ENCODE measurements at places on chromosomes 2 and 18.

DNA sequence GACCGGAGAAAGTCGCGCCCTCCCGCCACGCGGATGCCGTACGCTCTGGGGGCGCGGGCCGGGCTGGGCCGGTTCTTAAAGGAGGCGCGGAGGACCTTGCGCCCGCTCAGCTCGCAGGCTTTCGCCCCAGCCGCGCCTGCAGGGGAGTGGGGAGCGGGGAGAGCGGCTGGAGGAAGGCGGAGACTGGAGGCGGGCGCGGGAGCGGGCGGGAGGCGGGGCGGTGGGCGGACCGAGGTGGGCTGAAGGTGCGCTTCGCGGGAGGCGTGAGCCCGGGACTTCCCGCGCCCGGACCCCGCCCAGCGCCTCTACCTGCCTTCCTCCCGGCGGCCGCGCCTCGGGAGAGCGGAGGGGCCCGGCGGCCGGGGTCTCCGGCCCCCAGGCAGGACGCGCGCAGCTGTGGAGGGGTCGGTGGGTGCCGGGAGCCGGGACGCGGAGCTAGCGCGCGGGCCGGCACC is at the start of gene ADRA2B:
TSS of gene ADRA2B (minus strand) at position 148 of the 455 bp plus-strand sequence. CDS start 422 bp downstream, outside the sequence.
- peak; percentile 47 for DNase-seq

GRCh38 chr2:74532222-74532621 is 2.5 kb downstream of the HTRA2 start:
- DNase-seq: no peak

DNA sequence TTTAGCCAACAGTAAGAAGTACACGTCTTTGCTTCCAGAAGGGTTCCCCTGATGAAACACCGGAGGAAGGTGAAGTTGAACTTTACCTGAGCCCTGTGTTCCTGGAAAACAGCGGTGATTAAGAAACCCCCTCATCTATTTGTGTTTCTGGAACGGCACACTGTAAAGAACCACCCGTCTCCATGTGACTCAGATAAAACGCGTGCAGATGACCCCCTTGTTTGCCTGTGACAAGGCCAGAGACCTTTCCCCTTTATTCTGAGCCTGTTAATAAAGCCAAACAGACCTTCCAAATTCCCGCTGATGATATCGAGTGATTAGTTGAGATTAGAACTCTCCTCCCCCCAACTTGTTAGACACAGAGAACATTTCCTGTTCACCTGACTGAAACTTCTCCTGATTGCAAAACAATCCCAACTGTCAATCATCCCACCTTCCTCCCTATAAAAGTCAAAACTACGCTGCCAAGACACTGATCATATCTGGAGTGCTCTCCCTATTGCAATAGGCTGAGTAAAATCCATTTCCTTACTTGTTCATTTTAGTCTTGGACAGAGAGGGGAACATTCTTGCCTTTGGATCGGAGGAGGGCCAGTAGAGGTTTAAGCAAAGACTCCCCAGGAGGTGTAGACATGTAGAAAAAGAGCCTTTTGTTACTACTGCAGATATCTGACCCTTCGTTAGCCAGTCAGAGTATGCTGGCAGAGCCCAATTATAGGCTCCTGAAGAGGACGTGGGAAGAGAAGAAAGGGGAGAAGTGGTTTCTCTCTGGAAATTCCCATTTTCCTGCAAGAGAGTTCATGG is 914 bp upstream of the IWS1 start:
- DNase-seq: no peak

- no peak for DNase-seq
Measured at GRCh38 chr2:188425266-188425665, 133.6 kb downstream of the GULP1 start.

- no peak for DNase-seq
Measured at GRCh38 chr18:74856434-74856833, 258.8 kb downstream of the ZNF407 start.

GRCh38 chr18:70382017-70382416 is 93.2 kb downstream of the SOCS6 start:
- DNase-seq: no peak

DNA sequence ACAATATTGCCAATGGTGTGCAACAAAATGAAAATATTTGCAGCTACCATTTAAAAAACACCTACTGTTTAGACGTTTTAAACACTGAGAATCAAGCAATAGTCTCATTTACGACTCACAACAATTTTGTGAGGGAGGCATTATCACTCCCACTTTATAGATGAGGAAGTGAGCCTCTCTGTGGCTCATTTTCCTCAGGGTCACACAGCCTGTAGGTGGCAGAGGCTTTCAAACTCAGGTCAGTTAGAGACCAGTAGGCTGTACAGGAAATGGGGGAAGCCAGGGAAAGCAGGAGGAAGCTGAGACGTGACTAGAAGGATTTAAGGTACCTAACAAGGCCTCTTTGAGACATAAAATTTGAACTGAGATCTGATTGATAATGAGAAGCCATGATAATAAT is 95.0 kb upstream of the ZNF521 start:
- no peak for DNase-seq

- no peak for DNase-seq
Measured at GRCh38 chr2:81872006-81872405, 1567.5 kb upstream of the LRRTM1 start.

GRCh38 chr2:142874293-142874814 is 3.1 kb upstream of the KYNU start:
- no peak for DNase-seq

DNA sequence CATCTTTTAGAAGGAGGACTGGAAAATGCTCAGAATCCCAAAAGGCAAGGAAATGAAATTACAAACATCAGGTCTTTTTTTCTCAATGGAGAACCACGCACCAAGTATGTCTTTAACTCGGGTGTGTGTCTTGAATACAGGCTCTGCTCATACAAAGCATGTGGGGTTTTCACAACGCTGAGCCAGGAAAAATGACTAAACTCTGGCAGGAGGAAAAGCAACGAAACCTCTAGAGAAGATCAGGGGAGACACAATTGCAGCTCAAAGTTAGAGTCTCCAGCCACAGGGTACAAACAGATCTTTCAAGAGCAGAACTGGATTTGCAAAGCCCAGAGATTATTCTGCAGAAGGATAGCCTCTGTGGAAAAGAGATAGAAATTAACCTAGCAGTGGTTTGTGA is 42.8 kb upstream of the TPO start:
- DNase-seq: no peak

DNA sequence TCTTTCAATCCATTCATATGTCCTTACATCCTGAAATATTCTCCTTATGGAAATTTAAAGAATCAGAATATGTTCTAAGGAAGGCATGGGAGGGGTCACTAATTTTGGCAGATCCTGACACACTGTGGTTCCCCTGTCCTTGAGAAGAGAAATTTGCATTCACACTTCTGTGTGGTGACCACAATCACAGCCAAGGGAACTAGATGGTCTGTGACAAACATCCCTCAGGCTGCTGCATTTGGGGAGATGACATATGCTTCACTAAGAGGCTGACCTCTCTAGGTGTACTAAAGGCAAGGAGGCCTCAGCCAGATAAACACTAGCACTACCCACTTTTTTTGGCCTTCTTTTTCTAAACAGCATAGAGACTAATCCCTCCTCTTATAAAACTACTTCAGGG is 129.6 kb downstream of the MREG start:
- DNase-seq: no peak

DNA sequence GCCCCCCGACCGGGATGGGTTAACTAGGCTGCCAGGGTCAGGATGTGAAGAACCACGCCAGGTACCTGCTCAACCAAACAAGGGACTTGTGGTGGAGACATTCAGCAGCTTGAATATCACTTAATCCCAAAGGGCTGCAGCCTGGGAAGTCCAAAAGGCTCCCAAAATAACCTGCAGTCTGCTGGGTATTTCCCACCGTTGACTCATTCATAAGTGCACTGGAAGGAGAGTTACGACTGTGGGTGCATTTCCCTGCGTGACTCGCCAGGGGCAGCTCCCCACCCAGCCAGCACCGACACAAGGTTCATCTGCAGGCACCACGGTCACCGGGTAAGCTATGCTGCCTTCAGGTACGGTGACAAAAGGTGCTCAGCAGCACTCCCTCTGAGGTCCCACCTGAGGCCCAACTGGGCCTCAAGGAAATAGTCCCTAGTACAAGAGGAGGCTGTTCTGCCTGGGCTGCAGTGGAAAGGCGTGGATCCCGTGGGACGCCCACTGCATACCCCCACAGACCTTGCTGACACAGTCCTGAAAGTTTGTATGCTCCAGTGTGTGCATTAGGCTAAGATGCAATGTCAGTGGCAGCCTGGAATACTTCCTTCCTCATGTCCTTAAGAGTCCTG is 86.5 kb downstream of the UXS1 start:
- no peak for DNase-seq

- no peak for DNase-seq
Measured at GRCh38 chr2:109079590-109079989, 49.4 kb upstream of the SH3RF3 start.

- no peak for DNase-seq
Measured at GRCh38 chr18:48161911-48162698, 231.6 kb upstream of the SMAD2 start.

DNA sequence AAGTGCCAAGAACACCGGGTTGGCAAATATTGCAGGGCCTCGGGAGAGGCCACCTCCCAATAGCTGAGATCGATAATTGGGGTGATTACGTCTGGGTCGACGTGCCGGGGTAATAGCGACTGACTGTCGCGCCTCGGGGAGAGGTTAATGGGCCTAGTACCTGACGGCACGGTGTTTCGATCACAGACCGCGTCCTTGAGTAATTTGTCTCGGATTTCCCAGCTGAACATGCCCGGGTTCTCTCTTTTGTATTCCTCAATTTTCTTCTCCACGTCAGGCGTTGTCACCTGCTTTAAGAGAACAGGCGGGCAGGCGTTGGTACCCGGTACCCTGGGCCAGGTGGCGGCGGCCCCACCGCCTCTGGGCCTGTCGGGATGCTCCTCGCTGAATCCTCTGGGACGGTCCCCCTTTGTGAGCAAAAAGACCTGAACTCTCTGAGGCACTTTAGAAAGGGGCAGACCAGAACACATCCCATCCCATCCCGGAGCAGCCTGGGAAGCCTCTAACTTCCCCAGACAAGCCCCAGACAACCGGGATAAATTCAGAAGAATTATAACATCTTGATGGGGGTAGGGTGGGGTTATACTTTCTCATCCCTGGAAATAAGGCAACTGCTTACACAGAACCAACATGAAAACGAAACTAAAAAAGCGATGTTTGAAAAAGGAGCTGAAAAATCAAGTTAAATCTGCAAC is 3.3 kb downstream of the PAX3 start:
- no peak for DNase-seq

GRCh38 chr2:176653479-176654443 is 384.5 kb downstream of the MTX2 start:
- no peak for DNase-seq

DNA sequence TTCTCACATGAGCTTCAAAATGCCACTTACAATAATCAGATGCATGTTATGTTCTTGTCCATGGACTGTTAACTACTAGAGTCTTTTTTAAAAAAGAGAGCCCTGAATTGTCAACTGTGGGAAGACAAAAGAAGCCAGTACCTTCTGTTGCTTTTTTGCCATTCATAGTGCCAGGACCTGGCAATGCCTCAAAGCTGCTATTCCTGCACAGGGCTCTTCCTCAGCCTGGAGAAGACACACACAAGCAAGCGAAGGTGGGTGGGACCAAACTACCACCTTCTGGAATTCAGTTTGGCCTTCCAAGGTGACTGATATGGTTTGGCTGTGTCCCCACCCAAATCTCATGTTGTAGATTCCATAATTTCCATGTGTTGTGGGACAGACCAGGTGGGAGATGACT is 160.6 kb downstream of the AFF3 start:
- no peak for DNase-seq

DNA sequence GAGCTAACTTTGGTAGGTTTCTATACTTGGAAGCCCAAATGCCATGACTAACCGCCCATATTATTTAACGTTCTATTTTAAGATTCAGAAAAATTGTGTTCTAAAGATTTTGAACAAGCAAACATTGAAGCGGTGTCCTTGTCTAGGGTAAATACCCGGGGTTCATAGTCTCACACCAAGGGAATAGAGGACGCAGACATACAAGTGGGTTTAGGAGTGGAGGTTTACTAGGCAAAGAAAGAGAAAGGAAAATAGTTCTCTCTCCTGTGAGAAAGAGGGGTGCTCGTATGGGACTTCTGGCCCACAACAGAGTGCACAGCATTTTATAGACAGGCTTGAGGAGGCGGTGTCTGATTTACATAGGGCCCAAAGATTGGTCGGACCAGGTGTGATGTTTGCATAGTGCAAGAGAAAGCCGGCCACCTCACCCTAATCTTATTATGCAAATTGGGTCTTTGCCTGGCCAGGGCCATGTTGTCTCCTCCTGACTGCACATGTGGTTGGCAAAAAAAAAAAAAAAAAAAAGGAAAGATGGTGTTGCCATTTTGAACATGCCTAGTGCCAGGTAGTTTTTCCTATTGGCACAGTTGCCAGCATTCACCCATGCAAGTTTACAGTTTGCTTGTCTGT is 1062.6 kb downstream of the LRP1B start:
- DNase-seq: no peak

DNA sequence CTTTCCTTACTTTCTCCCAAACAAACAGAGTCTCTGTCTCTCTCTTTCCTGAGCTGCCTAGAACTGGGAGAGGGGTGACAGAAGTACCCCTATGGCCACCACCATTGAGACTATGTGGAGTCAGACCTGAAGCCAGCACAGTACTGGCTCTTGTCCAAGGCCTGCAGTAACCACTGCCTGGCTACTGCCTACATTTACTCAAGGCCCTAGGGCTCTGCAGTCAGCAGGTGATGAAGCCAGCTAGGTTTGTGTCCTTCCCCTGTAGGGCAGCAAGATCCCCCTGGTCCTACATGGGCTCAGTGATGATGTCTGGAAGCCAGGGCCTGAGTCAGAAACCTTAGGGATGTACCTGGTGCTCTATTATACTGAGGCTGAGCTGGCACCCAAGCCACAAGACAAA is 12.2 kb downstream of the MYO3B start:
- DNase-seq: no peak

GRCh38 chr2:11377928-11378545 is 33.6 kb upstream of the ROCK2 start:
- DNase-seq: no peak

DNA sequence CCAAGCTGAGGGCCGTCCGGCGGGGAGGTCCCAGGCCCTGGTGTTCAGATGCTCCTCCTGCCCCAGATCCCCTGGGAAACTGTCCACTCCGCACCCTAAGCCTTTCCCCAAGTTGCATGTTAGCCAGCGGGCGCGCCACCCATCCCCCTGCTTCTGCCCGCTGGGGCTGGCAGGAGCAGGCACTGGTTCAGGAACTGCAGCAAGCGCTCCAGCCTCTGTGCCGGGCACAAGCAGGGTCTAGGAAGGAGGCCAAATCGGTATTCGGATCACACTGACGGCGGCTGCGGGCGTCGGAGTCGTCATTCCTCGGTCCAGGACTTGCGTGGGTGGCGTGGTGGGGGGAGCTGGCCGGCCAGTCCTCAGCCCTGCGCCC is 53.7 kb downstream of the FAM168B start:
- DNase-seq: no peak

GRCh38 chr2:32502941-32503340 is 124.9 kb upstream of the TTC27 start:
- no peak for DNase-seq

- DNase-seq: no peak
Measured at GRCh38 chr18:28512357-28512756, 335.4 kb upstream of the CDH2 start.

DNA sequence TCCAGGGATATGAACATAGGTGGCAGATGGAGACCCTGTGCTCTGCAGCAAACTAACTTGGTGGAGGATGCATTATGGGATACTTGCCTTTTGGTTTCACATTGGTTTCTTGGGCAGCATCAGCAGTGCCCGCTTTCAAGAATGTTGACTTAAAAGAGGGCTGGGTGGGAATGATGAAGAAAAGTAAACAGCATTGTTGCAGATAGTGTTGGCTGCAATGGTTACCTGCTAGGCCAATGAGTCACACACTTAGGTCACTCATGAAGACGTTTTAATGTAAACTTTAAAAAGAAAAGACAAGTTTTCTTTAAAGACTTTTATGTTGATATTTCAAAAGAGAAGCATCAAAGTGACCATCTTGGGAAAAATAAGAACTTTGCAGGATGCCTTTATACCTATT is 26.1 kb upstream of the FAM237A start:
- DNase-seq: no peak

Measured in stimulated activated CD4-positive, alpha-beta T cell treated with anti-CD3 and anti-CD28 coated beads, Interleukin-1b, Interleukin-23, amount 100 ng/mL, for 1 hour (primary cell).